Psoas muscle (tissue), 8 donors: ENCODE measurements at places on chromosomes 1 and 21. TPM values are rescaled to one million over a fixed set of nuclear protein-coding genes. Genes with fewer than 3 reads are reported as not detected.
A peak's percentile ranks its signal among the peaks of the same experiment; 100 is the strongest.

GRCh38 chr1:116537898-116538297 is 32.9 kb downstream of the CD58 start:
- no peak overlapping the region for H3K4me3 ChIP-seq
- peaks cover 7% of the 10 kb centered on the region for H3K36me3 ChIP-seq
- no peak overlapping the region for H3K27ac ChIP-seq
- H3K27me3 ChIP-seq: no peaks in the 10 kb centered on the region
- H3K4me1 ChIP-seq: no peaks in the 10 kb centered on the region
- DNase-seq: no peak

DNA sequence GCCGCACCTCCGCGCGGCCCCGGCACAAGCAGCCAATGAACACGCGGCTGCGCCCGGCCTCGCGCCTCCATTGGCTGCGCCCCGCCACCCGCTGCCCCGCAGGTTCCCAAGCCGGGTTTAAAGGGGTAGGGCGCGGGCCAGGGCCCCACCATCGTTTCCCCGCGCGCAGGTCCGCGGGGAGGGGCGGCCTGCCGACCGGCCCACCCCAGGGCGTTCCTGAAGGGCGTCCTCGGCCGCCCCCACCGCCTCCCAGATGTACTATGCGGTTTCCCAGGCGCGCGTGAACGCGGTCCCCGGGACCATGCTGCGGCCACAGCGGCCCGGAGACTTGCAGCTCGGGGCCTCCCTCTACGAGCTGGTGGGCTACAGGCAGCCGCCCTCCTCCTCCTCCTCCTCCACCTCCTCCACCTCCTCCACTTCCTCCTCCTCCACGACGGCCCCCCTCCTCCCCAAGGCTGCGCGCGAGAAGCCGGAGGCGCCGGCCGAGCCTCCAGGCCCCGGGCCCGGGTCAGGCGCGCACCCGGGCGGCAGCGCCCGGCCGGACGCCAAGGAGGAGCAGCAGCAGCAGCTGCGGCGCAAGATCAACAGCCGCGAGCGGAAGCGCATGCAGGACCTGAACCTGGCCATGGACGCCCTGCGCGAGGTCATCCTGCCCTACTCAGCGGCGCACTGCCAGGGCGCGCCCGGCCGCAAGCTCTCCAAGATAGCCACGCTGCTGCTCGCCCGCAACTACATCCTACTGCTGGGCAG is at the start of gene OLIG1:
Gene OLIG1 (plus strand): TSS at position 148 of the 750 bp plus-strand sequence. CDS start 106 bp downstream, at position 254.
- H3K4me3 ChIP-seq: peak within 1 kb of the TSS; percentile 68
- H3K27me3 ChIP-seq: peaks cover 79% of the 10 kb centered on the region
- H3K36me3 ChIP-seq: no peaks in the 10 kb centered on the region
- H3K4me1 ChIP-seq: peaks cover 14% of the 10 kb centered on the region
- H3K27ac ChIP-seq: no peak within 1 kb of the TSS
- DNase-seq: peak; percentile 33

GRCh38 chr21:39321424-39321823 is 8.0 kb upstream of the BRWD1 start:
- H3K36me3 ChIP-seq: no peaks in the 10 kb centered on the region
- no peak overlapping the region for H3K4me3 ChIP-seq
- H3K4me1 ChIP-seq: peaks cover 10% of the 10 kb centered on the region

DNA sequence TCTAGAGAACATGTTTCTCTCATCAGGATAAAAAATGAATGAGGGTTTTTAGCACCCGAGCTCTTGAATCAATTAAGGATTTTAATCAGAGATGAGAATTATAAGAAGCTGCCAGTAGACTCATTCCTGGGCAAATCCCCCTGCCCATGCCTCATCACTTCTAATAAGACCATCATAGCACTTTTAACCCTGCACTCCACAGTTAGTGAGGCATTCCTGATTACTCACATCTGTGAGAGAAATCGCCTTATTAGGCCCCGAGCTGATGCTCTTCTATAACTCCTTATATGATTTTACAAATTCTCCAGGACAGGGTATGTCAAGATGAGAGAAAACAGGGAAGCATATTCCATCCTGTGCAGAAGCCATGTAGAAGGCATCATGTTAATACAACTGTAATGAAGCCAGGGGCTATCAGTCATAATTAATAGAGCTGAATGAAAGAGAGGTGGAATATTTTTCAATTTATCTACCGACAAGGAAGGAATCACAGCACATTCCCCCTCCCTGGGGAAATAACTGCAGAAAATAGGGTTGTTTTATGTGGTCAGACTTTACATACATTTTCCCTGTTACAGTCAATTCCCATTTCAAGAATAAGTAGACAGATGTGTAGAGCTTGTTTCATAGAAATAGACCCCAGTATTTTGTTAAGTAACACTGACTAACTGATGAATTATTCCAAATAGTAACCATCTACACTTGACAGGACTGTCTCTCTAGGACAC is 272.7 kb downstream of the HHIPL2 start:
- H3K36me3 ChIP-seq: no peaks in the 10 kb centered on the region
- no peak overlapping the region for H3K27ac ChIP-seq
- H3K4me3 ChIP-seq: no peak overlapping the region
- H3K27me3 ChIP-seq: no peaks in the 10 kb centered on the region
- no peaks in the 10 kb centered on the region for H3K4me1 ChIP-seq

GRCh38 chr21:37413553-37414291 is 47.1 kb downstream of the DYRK1A start:
- no peak overlapping the region for H3K4me3 ChIP-seq
- H3K4me1 ChIP-seq: peaks cover 97% of the 10 kb centered on the region
- H3K36me3 ChIP-seq: no peaks in the 10 kb centered on the region
- no peak overlapping the region for H3K27ac ChIP-seq
- H3K27me3 ChIP-seq: no peaks in the 10 kb centered on the region

- H3K4me3 ChIP-seq: no peak overlapping the region
- H3K36me3 ChIP-seq: no peaks in the 10 kb centered on the region
- no peak overlapping the region for H3K27ac ChIP-seq
- no peaks in the 10 kb centered on the region for H3K4me1 ChIP-seq
- H3K27me3 ChIP-seq: no peaks in the 10 kb centered on the region
- no peak for DNase-seq
These were observed 10.7 kb upstream of the HNRNPU start for GRCh38 chr1:244874974-244875579.

- H3K4me3 ChIP-seq: peak overlapping the region; percentile 92
- H3K27me3 ChIP-seq: no peaks in the 10 kb centered on the region
- H3K27ac ChIP-seq: peak overlapping the region; percentile 99
- H3K36me3 ChIP-seq: peaks cover 38% of the 10 kb centered on the region
These were observed 694 bp downstream of the TMEM167B start for GRCh38 chr1:109091078-109091838.

GRCh38 chr1:198042168-198042567 is 114.6 kb upstream of the NEK7 start:
- H3K36me3 ChIP-seq: no peaks in the 10 kb centered on the region
- H3K27ac ChIP-seq: no peak overlapping the region
- H3K27me3 ChIP-seq: no peaks in the 10 kb centered on the region

DNA sequence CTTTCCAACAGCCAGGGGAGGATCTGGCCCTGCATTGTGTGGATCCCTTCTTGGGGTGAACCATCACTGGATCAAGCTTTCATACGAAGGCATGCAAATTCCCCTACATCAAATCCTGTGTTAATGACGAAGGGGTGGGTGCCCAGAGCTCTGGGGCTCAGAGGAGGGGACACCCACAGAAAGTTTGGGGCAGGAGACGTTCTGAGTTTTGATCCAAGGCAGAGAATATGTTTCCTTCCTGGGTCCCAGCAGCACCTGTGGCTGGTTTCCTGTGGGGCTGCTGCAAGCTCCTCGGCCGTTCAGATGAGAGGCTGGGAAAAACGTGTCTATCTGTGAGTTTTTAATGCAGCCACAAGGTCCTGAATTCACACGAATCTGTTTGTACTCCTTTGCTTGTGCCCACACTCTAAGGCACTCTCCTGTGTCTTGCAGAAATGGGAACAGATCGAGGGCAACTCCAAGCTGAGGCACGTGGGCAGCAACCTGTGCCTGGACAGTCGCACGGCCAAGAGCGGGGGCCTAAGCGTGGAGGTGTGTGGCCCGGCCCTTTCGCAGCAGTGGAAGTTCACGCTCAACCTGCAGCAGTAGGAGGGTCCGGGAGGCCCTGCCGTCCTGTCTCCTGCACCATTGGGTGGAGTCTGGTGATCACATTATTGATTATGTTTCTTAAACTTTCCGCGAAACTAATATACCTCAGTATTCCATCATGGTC is 147.1 kb downstream of the PGBD5 start:
- no peak overlapping the region for H3K4me3 ChIP-seq
- no peak overlapping the region for H3K27ac ChIP-seq
- no peaks in the 10 kb centered on the region for H3K27me3 ChIP-seq
- DNase-seq: no peak
- no peaks in the 10 kb centered on the region for H3K36me3 ChIP-seq

- H3K4me1 ChIP-seq: no peaks in the 10 kb centered on the region
- H3K27me3 ChIP-seq: no peaks in the 10 kb centered on the region
- no peaks in the 10 kb centered on the region for H3K36me3 ChIP-seq
- no peak overlapping the region for H3K27ac ChIP-seq
- H3K4me3 ChIP-seq: no peak overlapping the region
These were observed 3.0 kb downstream of the OLFM3 start for GRCh38 chr1:101993710-101994109.

- H3K4me3 ChIP-seq: no peak overlapping the region
- peaks cover 28% of the 10 kb centered on the region for H3K4me1 ChIP-seq
- H3K27me3 ChIP-seq: no peaks in the 10 kb centered on the region
- no peak overlapping the region for H3K27ac ChIP-seq
- H3K36me3 ChIP-seq: no peaks in the 10 kb centered on the region
- DNase-seq: no peak
These were observed 50.9 kb downstream of the RUNX1 start for GRCh38 chr21:34998176-34998575.

DNA sequence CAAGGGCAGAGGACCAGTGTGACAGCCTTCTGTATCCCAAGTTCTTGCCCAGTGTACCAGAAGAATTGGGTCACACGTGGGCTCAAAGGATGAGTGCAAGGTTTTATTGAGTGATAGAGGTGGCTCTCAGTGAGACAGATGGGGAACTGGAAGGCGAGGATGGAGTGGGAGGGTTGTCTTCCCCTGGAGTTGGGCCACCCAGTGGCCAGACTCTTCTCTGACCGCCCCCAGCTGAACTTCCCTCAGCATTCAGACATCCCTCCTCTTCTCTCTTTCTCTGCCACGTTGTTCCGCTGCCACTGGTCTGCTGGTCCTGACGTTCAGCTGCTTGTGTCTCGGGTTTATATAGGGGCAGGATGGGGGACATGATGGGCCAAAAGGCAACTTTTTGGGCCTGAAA is 150.1 kb upstream of the IVNS1ABP start:
- H3K4me3 ChIP-seq: no peak overlapping the region
- no peaks in the 10 kb centered on the region for H3K36me3 ChIP-seq
- H3K4me1 ChIP-seq: no peaks in the 10 kb centered on the region
- no peak overlapping the region for H3K27ac ChIP-seq
- H3K27me3 ChIP-seq: no peaks in the 10 kb centered on the region

- no peaks in the 10 kb centered on the region for H3K36me3 ChIP-seq
- no peaks in the 10 kb centered on the region for H3K4me1 ChIP-seq
- no peaks in the 10 kb centered on the region for H3K27me3 ChIP-seq
- DNase-seq: peak; percentile 25
- no peak overlapping the region for H3K4me3 ChIP-seq
These were observed 242.6 kb upstream of the CXADR start for GRCh38 chr21:17270229-17270628.

- no peaks in the 10 kb centered on the region for H3K4me1 ChIP-seq
- no peaks in the 10 kb centered on the region for H3K27me3 ChIP-seq
- H3K4me3 ChIP-seq: no peak overlapping the region
These were observed 163.7 kb downstream of the NTMT2 start for GRCh38 chr1:170309389-170310013.

The LYPLA2 gene
- 35.2 TPM for total RNA-seq

The KRTAP19-6 gene
- total RNA-seq: not detected

The F5 gene
- total RNA-seq: not detected

The CYP4A11 gene
- not detected for total RNA-seq

The C1orf210 gene
- total RNA-seq: not detected

The SPRR2F gene
- total RNA-seq: not detected

The OR2L5 gene
- total RNA-seq: not detected
